NCI-H510A (cell line): ENCODE measurements at places on chromosomes 11 and 22.

GRCh38 chr11:104043142-104043541, 6.7 kb downstream of the DDI1 start:
- no peak for DNase-seq

GRCh38 chr11:134780486-134781147, 368.6 kb upstream of the B3GAT1 start:
- no peak for DNase-seq

DNA sequence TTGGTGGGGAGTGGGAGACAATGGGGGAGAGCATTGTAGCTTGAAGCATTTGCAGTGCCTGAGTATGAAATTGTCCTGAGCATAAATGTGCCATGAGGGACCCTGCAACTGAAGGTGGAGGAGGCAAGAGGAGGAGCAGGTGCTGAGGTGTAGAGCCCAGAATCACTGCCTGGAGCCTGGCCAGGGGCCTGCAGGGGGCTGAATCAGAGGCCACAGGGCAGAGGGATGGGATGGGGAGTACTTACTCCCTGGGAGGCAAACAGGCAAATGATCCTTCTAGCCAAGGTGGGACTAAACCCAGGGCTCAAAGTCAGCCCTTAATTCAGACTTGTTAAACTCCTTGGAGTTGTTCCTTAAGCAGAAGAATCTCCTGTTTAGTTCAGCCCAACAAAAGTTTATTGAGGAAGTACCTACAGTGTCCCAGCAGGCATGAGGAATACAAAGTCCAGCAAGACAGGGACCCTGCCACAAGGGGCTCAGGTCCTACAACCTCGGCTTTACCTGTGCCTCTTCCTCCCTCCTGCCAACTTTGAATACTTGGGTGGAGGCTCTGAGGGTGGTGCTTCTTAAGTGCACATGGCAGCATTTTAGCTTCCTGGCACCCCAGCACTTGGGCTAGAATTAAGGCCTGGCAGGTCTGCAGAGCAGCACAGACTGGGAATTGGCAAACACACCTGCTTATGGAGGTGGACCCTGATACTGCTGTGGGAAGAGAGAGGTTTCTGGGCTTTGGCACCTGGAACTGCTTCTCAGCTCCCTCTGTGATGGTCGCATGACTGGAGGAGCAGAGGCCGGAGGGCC, 20.0 kb downstream of the MICAL2 start:
- DNase-seq, result no peak

- no peak for DNase-seq
These were observed 691.1 kb downstream of the METTL15 start for GRCh38 chr11:28799316-28799715.

DNA sequence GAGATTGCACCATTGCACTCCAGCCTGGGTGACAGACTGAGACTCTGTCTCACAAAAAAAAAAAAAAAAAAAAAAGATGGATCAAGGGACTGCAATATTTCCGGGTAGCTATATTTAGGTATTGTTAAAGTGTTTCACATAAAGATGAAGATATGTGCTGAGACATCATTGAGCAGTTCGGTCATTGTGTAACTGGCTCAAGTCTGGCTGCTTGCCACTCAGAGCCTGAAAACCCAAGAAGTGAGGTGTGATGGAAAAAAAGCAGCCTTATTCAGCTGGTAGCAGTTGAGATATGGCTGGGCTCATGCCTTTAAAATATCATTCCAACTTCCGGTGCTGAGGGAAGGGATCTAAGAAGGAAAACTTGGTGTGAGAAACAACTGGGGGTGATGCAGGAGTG, 46.9 kb downstream of the LUZP2 start:
- no peak for DNase-seq

DNA sequence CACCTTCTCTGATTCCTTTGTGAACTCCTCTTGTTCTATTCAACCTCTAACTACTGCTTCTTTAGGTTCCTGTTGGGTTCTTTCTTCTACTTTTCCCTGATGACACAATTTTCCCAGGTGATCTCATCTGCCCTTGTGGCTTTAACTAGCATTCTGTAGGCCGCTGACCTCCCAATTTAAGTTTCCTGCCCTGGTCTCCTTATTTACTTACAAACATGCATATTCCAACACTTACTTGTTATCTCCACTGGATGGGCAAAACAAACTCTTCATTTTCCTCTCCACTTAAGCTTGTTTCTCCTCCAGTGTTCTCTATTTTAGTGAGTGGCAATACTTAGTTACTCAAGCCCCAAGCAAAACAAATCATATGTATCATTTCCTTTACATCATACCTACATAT, 734.5 kb downstream of the METTL15 start:
- DNase-seq, result no peak

DNA sequence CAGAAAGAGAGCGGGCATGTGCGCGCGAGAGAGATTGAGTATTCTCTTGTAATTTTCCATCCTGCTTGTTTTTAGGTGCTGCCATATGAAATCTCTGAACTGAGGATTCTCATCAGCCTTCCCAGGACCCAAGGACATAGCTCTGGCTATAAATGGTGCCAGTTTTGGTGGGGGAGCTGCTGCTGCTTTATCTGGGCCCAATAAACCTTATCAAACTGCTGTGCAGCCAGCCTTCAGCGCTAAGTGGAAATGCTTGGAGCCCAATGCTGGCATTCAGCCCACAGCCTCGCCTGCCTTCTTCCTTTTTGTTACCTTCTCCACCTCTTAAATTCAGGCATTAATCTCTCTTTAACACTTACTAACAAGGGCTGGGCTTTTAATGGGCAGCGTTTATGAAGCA, 2.4 kb upstream of the ZBTB16 start:
- no peak for DNase-seq

DNA sequence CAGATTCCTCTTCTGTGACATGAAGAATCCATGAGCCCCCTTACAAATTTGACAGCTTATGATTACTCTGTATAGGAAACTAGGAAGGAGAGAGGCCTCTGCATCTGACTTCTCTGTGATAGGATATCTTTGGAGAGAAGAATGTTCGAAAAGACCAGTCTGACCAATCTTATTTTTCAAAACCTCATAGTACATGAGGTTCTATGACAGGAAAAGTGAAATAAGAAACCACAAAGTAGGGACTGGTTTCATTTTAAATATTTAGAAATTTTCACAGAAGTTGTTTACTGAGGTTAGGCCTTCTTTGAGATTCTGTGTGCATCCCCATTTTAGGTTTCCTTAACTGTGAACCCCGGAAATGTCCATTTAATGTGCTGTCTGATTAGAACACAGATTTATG, 2.1 kb upstream of the OR4X1 start:
- DNase-seq, result no peak

DNA sequence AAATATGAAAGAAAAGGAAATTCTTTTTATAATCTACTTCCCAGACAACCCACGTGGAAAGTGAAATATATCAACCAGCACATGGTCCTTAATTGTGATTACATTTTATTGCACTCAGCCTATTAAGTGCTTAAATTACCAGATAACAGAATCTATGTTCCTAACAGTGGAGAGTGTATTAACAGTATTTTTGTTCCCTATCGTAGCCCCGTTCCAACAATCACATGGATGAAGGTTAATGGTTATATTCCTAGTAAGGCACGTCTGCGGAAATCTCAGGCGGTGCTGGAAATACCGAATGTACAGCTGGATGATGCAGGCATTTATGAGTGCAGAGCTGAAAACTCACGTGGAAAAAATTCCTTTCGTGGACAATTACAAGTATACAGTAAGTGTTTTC, 626.1 kb upstream of the ARHGAP42 start:
- no peak for DNase-seq

- DNase-seq, result peak; percentile 95
These were observed at the start of gene VPS11 for GRCh38 chr11:119067371-119068222. VPS11 (plus strand) TSS chr11:119067818; CDS start chr11:119067824, 6 bp downstream.

GRCh38 chr11:131649856-131650255, 279.4 kb downstream of the NTM start:
- no peak for DNase-seq

- no peak for DNase-seq
These were observed 53.1 kb upstream of the KCNQ1OT1 start for GRCh38 chr11:2752923-2753322.

GRCh38 chr11:68031144-68031464, 623 bp downstream of the NDUFS8 start:
- no peak for DNase-seq

DNA sequence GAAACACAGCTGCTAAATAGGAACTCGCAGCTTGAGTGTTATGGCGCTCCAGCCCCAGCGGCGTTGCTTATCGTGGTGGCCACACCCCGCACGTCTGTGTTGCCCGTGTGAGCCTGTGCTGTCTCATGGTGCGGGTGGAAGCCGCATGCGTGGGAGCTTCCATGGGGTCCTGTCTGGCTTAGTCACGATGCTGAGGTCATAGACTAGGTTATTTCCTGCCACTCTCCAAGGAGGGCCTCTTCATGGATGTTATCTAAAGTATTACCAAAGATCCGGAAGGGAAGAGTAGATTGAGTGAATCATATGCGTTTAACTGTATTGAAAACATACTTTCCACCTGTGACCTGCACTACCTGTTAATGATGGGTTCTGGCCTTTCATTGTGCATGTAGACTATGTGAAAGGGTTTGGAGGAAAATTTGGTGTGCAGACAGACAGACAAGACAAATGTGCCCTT, 21.7 kb downstream of the CTTN start:
- no peak for DNase-seq

- no peak for DNase-seq
These were observed 36.3 kb downstream of the SLC5A1 start for GRCh38 chr22:32079130-32080089.

GRCh38 chr11:95072948-95073347, 6.2 kb downstream of the SRSF8 start:
- no peak for DNase-seq

DNA sequence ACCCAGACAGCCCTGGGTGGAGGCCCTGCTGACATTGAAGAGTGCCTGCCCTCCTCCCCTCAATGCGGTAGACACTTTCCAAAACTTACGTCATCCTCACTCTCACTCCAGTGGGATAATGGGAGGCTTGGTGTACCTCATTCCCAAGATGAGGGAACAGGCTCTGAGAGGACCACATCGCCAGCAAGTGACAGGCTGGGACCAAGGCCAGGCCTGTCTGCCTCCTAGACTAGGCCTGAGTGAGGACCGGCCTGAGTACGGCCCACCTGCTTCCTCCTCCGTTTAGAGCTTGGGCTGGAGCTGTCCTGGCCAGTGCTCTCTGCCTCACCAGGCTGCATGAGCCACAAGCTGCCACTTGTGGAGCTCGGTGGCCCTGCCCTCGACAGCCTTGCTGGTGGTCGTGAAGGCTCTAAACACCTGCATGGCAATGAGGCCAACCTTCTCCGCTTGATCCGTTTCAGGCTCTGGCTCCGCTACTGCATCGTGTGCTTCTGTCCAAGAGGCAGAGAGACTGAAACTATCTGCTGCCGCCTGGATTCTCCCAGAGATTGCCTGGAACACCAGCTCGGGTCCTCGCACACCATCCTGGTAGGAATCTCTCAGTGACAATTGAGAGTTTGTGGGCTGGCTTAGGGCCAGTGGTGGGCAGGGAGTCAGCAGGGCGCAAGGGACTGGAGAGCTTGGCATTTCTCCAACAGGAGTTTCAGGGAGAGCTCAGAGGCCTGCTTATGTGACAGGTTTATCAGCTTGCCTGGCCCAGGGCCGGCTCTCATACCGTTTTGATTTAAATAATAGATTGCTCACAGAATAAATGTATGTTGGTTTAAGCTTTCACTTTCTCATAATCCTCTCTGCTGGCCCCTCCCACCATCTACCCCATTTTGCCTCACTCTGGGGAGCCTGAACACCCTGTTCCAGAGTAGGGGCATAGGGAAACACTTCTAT, 9.4 kb downstream of the LRRC75B start:
- peak; percentile 58 for DNase-seq

GRCh38 chr22:50085211-50085972, at the start of gene MLC1:
MLC1 (minus strand) TSS chr22:50085426; CDS start chr22:50084902, 524 bp downstream.
- no peak for DNase-seq

DNA sequence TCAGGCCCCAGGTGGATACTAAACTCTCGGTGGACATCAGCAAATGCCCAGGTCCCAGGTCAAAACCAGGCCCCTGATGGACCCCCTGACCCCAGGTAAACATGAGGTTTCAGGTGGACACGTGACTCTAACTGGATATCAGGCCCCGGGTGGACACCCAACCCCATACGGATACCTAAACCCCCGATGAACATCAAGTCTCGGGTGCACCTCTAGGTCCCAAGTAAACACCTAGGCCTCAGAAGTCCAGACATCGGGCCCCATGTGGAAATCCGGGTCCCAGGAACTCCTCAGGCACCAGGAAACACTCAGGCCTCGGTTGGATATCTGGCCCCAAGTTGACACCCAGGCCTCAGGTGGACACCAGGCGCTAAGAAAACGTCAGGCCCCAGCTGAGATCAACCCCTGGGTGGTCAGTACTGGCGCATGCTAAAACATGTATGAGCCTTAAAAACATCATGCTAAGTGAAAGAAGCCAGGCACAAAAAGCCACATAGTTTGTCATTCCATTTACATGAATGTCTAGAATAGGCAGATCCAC, 54.4 kb upstream of the SEPTIN5 start:
- no peak for DNase-seq

GRCh38 chr11:61403658-61404057, 11.3 kb downstream of the TMEM216 start:
- DNase-seq, result no peak

DNA sequence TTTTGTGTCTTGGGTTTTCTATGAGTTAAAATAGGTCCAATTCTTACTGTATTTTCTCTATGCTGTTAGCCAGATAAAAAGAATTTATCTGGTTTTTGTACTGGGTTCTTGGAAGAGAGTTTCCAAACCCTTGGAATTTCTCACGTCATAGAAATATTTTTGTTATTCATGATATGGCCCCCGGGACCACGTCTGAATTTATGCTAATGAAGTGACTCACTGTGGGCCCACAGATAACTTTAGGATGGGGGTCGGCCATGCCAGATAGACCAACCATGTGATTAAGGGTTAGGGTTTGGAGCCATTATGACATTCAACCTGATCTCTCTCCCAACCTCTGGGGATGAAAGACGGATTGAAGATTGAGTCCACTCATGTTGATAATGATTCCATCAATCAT, 35.6 kb upstream of the DDI1 start:
- DNase-seq, result no peak

GRCh38 chr11:118628432-118628831, 21.0 kb downstream of the PHLDB1 start:
- DNase-seq, result no peak

DNA sequence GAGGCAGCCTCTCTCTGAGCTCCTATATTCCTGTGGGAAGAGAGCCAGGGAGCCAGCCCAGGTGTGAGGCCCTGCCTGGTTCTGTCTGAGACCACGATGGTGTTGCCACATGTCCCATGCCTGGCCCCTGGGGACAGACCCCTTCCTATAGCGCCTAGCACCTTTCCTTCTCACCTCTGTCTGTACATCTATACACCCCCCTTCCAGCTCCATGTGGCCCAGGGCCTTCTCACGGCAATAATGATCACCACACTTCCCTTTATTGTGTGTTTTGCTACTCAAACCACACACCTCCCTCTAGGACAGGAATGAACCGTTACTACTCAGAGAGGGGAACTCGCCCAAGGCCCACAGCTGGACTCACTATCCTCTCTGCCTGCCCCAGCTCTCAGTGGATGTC, 12.8 kb downstream of the CD82 start:
- no peak for DNase-seq

GRCh38 chr11:79086056-79086455, 354.8 kb downstream of the TENM4 start:
- no peak for DNase-seq
